CD4-positive, alpha-beta T cell (primary cell): ENCODE measurements at places on chromosomes 3 and 15. TPM values are rescaled to one million over a fixed set of nuclear protein-coding genes. Genes with fewer than 3 reads are reported as not detected.

CFAP44 gene
- total RNA-seq: 9.7 TPM

DNA sequence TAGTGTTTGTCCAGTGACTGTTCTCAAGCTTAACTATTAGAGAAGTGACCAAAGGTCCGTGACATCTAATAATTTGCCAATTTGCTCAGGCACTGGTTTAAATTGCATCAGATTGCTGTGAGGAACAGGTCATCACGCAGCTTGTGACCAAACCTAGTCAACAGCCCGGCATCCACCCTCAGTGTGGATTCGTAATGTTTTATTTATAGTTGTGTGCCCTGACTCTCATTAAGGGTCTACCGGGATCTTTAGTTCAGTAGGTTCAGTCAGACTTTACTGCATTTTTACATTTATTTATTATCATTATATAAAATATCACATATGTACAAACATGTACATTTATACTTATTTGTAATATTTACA is 46.4 kb upstream of the PGPEP1L start:
- DNase-seq: no peak

RPUSD3 gene
- total RNA-seq: 8.1 TPM

GRCh38 chr3:47473391-47473790 is 2.4 kb downstream of the SCAP start:
- DNase-seq: no peak

- no peak for DNase-seq
Observed at GRCh38 chr3:173058229-173058628, 82.8 kb downstream of the SPATA16 start.

GRCh38 chr3:108180194-108180593 is 42.0 kb downstream of the IFT57 start:
- no peak for DNase-seq

CD276 gene
- not detected for total RNA-seq

DNA sequence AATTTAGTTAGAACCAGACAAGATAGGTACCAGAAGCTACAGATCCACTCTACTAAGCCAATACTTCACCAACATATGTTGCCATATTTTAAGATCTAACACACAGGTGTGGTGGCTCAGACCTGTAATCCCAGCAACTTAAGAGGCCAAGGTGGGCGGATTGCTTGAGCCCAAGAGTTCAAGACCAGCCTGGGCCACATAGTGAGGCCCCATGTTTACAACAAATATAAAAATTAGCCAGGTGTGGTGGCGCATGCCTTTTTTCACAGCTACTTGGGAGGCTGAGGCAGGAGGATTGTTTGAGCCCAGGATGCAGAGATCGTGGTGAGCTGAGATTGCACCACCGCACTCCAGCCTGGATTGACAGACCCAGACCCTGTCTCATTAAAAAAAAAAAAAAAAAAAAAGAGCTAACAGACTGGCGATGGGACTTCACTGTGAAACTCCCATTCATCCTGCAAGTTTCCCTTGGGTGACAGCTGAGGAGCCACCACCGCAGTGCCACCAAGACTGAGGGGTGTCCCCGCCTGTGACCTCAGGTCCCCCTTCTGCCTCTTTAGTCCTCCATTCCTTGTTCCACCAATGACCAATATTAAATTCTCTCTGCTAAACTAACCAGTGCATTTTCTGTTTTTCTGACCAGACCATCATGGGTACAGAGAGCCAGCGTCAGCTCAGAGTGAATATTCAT is 163.3 kb downstream of the OR4M2 start:
- DNase-seq: no peak

UPK1B gene
- total RNA-seq: not detected

DNA sequence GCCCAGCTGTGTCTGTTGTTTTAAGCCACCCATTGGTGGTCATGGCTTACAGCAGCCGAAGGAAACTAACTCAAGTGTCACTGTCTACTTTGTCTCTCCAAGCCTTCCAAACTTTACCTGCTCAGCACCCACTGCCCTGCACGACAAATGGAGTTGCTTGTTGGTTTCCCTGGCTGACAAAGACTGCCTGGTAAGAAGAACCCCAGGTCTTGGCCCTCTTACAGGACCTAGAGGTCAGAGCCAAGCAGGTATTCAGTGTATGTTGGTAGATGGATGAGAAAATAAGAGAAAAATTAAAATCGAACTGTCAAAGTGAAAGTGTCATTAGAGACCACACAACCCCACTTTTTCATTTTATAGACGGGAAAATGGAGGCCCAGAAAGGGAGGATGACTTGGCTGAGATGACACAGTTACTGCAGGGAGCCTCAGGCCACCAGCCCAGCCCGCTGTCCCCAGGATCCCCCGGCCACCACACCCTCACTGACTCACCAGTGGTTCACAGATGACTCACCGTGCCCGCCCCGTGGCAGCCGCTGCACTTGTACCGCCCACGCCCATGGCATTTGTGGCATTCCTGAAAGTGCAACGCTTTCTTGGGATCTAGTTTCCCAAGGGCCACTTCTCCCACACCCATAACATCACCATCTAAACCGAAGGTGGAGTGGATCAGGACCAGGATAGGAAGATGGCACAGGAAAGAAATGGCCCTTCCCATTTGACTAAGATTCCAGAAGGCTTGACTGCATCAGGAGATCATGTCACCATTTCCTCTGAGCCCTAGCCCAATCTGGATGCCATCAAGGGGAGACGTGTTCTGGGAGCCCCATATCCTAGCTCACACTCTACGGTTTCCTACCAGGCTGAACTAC is 15.2 kb downstream of the SSUH2 start:
- peak; percentile 27 for DNase-seq

CCR3 gene
- total RNA-seq: not detected

DNA sequence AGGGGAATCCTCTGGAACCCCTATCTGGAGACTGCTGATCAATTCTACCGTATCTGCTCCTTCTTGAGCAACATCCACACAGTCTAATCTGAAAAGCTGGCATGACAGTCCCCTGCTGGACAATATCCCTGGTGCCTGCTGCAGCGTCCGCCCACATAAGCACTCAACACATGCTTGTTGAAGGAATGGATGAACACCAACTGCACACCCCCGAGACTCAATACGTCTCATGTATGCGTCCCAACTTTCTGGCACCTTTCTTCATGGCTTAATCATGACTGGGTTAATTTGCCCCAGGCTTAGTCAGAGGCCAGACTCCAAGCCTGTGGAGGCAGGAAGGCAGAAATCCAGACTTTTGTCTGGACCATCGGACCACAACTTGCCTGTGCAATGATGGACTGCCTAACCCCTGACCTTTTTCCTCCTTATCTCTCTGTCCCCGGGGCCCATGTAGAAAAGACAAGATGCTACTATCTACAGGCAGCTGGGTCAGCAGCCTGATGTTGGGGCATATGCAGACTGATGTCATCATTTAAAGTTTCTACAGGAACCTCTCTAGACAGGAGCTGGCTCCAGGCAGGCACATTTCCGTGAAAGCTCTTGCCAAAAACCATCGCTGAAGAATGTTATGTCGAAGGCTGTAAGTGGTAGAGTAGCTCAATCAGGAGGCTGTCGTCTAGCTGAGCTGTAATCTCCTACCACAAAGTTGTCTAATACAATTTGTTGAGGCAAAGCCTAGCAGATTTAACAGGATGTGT is 114.1 kb upstream of the TPM1 start:
- no peak for DNase-seq

SEMA5B gene
- not detected for total RNA-seq

DNA sequence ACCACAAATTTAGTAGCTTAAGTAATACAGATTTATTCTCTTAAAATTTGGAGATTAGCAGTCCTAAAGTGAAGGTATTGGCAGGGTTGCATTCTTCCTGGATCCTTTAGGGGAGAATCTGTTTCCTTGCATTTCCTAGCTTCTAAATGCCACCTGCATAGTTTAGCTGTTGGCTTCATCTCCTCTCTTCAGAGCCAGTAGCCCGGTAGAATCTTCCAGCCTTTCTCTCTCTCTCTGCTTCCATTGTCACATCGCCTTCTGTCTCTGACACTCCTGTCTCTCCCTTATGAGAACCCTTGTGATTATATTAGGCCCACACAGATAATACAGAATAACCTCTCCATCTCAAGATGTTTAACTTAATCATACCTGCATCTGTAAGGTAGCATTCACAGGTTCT is 21.4 kb downstream of the FAM98B start:
- DNase-seq: no peak

ZNF662 gene
- total RNA-seq: 2.7 TPM

FMN1 gene
- 0.39 TPM for total RNA-seq
